ENCODE measurements at places on chromosomes 6 and 20. TPM values are rescaled to one million over a fixed set of nuclear protein-coding genes. Genes with fewer than 3 reads are reported as not detected.

- DNase-seq, result no peak
- peaks cover 55% of the 10 kb centered on the region for H3K36me3 ChIP-seq
- H3K4me1 ChIP-seq, result peaks cover 11% of the 10 kb centered on the region
- H3K27me3 ChIP-seq, result no peaks in the 10 kb centered on the region
- no peak overlapping the region for H3K4me3 ChIP-seq
Observed at GRCh38 chr20:41085606-41086005, 51.7 kb upstream of the PLCG1 start.

- no peak overlapping the region for H3K27ac ChIP-seq
- DNase-seq, result no peak
- peaks cover under 1% of the 10 kb centered on the region for H3K4me1 ChIP-seq
- H3K36me3 ChIP-seq, result no peaks in the 10 kb centered on the region
Observed at GRCh38 chr20:47851774-47852173, 66.5 kb upstream of the SULF2 start.

Gene KCNK5
- 24.1 TPM for total RNA-seq

DNA sequence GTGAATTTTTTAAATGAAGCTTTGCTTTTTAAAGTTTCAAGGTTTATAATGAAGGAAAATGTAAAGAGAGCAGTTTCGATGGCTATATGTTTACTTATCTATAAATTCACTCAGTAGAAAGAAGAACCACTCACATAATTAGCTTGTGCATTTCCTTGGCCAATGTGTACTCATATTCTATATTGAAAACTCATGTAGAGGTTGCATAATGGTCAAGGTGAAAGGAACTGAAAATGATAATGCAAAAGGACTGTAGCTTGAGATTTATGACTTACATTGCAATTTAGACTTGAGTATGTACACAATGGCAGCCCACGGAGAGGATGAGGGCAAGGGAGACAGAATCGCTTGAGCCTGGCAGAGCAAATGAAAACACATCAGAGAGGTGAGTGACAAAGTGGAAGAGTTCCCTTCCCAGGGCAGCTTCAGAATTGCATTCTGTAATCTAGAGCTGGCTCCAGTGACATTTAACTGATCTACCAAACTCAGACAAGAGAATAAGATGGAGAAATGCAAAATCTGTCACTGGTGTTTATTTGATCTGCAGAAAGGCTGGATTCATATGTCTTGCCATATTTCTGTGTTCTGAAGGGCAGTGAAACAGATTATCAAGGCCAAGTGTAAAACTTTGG, 191.8 kb downstream of the TMEM200A start:
- no peaks in the 10 kb centered on the region for H3K4me1 ChIP-seq
- H3K27ac ChIP-seq, result no peak overlapping the region
- no peak for DNase-seq
- H3K4me3 ChIP-seq, result no peak overlapping the region

Gene GTSF1L
- total RNA-seq, result not detected

DNA sequence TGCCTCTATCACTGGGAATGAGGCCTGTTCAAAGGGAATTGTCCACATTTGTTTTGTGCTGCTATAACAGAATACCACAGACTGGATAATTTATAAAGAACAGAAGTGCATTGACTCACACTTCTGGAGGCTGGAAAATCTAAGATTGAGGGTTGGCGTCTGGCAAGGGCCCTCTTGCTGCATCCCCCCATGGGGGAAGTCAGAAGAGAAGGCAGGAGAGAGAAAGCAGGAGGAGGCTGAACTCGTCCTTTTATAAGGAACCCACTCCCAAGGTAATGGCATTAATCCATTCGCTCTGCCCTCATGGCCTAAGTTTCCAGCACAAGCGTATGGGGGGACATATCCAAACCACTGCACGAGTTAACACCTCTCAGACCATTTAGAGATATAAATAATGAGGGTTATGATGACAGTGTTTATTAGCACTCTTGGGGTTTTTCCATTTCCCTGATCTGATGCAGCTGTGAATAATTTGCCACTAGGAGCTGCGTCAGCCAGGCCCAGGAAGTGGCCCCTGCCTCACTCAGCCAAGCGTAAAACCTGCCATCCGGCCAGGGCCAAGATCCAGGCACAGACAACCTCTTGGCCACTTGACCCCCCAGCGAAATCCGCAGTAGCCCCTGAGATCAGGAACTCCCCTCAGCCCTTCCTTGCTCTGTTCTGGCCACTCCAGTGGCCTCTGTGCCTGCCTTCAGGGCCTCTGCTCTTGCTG, 14.2 kb upstream of the SLCO4A1 start:
- H3K27me3 ChIP-seq, result peaks cover 14% of the 10 kb centered on the region
- no peak for DNase-seq
- peaks cover 32% of the 10 kb centered on the region for H3K4me1 ChIP-seq
- no peaks in the 10 kb centered on the region for H3K36me3 ChIP-seq
- H3K4me3 ChIP-seq, result no peak overlapping the region

GRCh38 chr6:52475307-52475706, 55.2 kb downstream of the EFHC1 start:
- no peak overlapping the region for H3K27ac ChIP-seq
- H3K4me1 ChIP-seq, result no peaks in the 10 kb centered on the region

GRCh38 chr20:59771506-59772372, 161.7 kb downstream of the SYCP2 start:
- H3K36me3 ChIP-seq, result no peaks in the 10 kb centered on the region
- peaks cover 8% of the 10 kb centered on the region for H3K27me3 ChIP-seq
- no peak for DNase-seq
- no peaks in the 10 kb centered on the region for H3K4me1 ChIP-seq

Gene MUC22
- not detected for total RNA-seq

- H3K4me1 ChIP-seq, result no peaks in the 10 kb centered on the region
- H3K4me3 ChIP-seq, result no peak overlapping the region
- no peak overlapping the region for H3K27ac ChIP-seq
Observed at GRCh38 chr6:113893451-113893850, 36.3 kb downstream of the MARCKS start.

Gene ADGB
- total RNA-seq, result 3.6 TPM

DNA sequence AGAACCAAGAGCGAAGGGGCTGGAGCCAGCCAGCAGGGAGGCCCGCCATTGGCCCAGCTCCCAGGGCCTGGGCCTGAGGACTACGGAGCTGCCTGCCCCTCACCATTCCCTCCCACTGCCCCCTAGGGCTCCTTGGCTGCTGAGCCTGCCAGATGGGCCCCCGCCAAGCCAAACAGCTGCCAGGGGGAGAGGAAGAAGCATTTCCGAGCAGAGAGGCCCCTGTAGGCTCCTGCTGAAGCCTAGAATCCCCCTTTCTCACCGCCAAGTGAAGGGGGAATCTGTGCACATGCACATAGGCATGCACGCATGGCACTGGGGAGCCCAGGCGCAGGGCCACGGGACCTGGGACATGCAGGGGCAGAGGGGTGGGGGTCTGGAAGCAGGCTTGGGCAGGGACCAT, 28.5 kb upstream of the MRPS18A start:
- peaks cover 23% of the 10 kb centered on the region for H3K4me1 ChIP-seq
- H3K4me3 ChIP-seq, result no peak overlapping the region
- no peaks in the 10 kb centered on the region for H3K36me3 ChIP-seq
- no peak for DNase-seq
- no peak overlapping the region for H3K27ac ChIP-seq

DNA sequence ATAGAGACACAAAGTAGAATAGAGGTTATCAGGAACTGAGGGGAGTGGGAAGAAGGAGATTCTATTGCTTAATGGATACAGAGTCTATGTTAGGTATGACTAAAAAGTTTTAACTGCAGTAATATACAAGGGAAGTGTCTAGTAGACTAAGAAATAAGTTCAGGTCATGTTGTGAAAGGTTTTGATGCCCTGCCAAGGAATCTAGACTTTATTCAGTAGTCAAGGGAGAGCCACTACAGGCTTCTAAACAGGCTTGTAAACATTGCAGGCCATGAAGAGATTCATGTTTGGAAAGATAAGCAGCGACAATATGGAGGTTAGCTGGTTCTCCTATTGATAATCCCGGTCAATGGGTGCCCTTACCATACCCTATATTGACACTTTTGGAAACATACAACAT, 352.8 kb upstream of the SOX4 start:
- H3K4me1 ChIP-seq, result no peaks in the 10 kb centered on the region
- no peak overlapping the region for H3K27ac ChIP-seq
- no peak overlapping the region for H3K4me3 ChIP-seq
- no peaks in the 10 kb centered on the region for H3K27me3 ChIP-seq

GRCh38 chr20:18276821-18277220, 11.5 kb upstream of the ZNF133 start:
- H3K4me1 ChIP-seq, result no peaks in the 10 kb centered on the region
- peak; percentile 68 for DNase-seq
- no peaks in the 10 kb centered on the region for H3K36me3 ChIP-seq
- no peak overlapping the region for H3K27ac ChIP-seq
- peaks cover 19% of the 10 kb centered on the region for H3K27me3 ChIP-seq

- no peak for DNase-seq
- no peak overlapping the region for H3K4me3 ChIP-seq
- H3K4me1 ChIP-seq, result no peaks in the 10 kb centered on the region
Observed at GRCh38 chr6:122222761-122223160, 176.7 kb upstream of the HSF2 start.

- H3K36me3 ChIP-seq, result no peaks in the 10 kb centered on the region
- no peak overlapping the region for H3K4me3 ChIP-seq
- no peak for DNase-seq
- H3K27ac ChIP-seq, result no peak overlapping the region
Observed at GRCh38 chr20:17885544-17885943, 83.0 kb downstream of the SNX5 start.

DNA sequence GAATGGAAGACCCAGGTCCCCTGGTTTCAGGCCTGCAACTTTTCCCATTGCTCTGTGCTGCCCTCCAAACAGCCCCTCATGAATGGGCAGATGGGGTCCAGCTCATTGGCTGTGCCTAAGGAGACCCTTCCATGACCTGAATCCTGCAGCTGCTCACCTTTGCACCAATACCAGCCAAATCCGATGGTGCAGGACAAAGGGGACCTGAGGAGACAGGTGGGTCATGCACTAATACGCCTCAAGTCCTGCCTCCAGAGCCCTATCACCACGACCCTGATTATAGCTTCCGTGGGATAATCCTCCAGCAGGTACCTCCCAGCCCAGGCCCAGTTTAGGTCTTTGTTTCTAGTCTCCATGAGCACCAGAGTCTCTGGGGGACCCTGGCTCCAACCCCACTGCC, 16.8 kb downstream of the TREM1 start:
- no peak for DNase-seq
- H3K27ac ChIP-seq, result no peak overlapping the region
- no peak overlapping the region for H3K4me3 ChIP-seq
- H3K36me3 ChIP-seq, result no peaks in the 10 kb centered on the region
- no peaks in the 10 kb centered on the region for H3K4me1 ChIP-seq
- peaks cover 4% of the 10 kb centered on the region for H3K27me3 ChIP-seq

Gene BLOC1S5
- total RNA-seq, result 9.7 TPM

GRCh38 chr20:57835074-57835452, 125.2 kb upstream of the PMEPA1 start:
- peaks cover 4% of the 10 kb centered on the region for H3K4me1 ChIP-seq
- H3K27me3 ChIP-seq, result no peaks in the 10 kb centered on the region
- no peak for DNase-seq
- H3K36me3 ChIP-seq, result no peaks in the 10 kb centered on the region
- H3K27ac ChIP-seq, result no peak overlapping the region

Gene BPIFB4
- not detected for total RNA-seq

GRCh38 chr6:88741071-88741470, 222.3 kb downstream of the RNGTT start:
- no peaks in the 10 kb centered on the region for H3K4me1 ChIP-seq
- DNase-seq, result no peak
- H3K36me3 ChIP-seq, result no peaks in the 10 kb centered on the region
- H3K4me3 ChIP-seq, result no peak overlapping the region
- no peaks in the 10 kb centered on the region for H3K27me3 ChIP-seq

Gene ARFRP1
- 25.0 TPM for total RNA-seq

GRCh38 chr6:145372671-145373151, 362.6 kb downstream of the EPM2A start:
- DNase-seq, result no peak
- H3K27ac ChIP-seq, result no peak overlapping the region
- H3K4me3 ChIP-seq, result no peak overlapping the region

DNA sequence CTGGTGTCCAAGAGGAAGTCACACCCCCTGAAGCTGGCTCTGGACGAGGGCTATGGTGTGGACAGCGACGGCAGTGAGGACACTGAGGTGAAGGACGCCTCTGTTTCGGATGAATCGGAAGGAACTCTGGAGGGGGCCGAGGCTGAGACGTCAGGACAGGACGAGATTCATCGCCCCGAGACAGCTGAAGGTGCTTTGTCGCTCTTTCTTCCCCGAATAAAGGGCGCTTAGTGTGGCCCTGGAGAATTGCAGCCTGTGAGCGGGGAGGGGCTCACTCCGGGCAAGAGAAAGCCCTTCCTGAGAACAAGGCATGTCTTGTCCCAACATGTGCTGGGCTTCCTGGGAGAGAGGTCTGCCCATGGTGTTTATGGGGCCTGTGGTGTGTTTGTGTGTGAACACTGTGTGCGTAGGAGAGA, 41.4 kb downstream of the MYT1 start:
- DNase-seq, result no peak
- no peak overlapping the region for H3K27ac ChIP-seq
- no peak overlapping the region for H3K4me3 ChIP-seq
- peaks cover 23% of the 10 kb centered on the region for H3K27me3 ChIP-seq

Gene ANGPT4
- total RNA-seq, result 2.1 TPM

- no peaks in the 10 kb centered on the region for H3K36me3 ChIP-seq
- no peak for DNase-seq
- no peak overlapping the region for H3K4me3 ChIP-seq
- no peaks in the 10 kb centered on the region for H3K4me1 ChIP-seq
- H3K27ac ChIP-seq, result no peak overlapping the region
- H3K27me3 ChIP-seq, result peaks cover 33% of the 10 kb centered on the region
Observed at GRCh38 chr20:17444091-17444490, 87.1 kb downstream of the BFSP1 start.

DNA sequence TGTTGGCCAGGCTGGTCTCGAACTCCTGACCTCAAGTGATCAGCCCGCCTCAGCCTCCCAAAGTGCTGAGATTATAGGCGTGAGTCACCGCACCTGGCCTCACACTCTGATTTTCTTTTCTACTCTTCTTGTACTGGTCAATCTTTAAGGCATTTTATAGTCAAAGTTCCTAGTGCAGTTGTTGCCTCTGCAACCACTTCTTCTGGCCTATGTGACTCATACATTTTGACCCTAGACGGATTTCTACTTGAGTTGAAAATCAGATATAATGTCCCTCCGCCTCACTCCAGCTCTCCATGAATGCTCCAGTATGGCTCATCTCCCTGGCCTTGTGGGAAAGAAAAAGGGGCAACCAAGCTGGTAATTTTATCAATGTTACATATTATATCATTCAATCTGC, 42.4 kb downstream of the TNFRSF21 start:
- H3K4me1 ChIP-seq, result no peaks in the 10 kb centered on the region
- H3K4me3 ChIP-seq, result no peak overlapping the region
- no peaks in the 10 kb centered on the region for H3K36me3 ChIP-seq

GRCh38 chr6:7341989-7342742, 29.2 kb upstream of the SSR1 start:
- H3K27ac ChIP-seq, result no peak overlapping the region
- H3K36me3 ChIP-seq, result no peaks in the 10 kb centered on the region
- H3K4me3 ChIP-seq, result no peak overlapping the region
